NK-92 treated with Interleukin-12 subunit alpha and Interleukin-12 subunit beta, amount 100 ng/mL, for 24 hours (cell line): ENCODE measurements at places on chromosomes 3 and 15.

- DNase-seq, result no peak
Measured at GRCh38 chr3:57078344-57078634, 17.8 kb downstream of the SPATA12 start.

GRCh38 chr3:15384510-15385237 lies 42.7 kb downstream of the METTL6 start:
- DNase-seq, result no peak

DNA sequence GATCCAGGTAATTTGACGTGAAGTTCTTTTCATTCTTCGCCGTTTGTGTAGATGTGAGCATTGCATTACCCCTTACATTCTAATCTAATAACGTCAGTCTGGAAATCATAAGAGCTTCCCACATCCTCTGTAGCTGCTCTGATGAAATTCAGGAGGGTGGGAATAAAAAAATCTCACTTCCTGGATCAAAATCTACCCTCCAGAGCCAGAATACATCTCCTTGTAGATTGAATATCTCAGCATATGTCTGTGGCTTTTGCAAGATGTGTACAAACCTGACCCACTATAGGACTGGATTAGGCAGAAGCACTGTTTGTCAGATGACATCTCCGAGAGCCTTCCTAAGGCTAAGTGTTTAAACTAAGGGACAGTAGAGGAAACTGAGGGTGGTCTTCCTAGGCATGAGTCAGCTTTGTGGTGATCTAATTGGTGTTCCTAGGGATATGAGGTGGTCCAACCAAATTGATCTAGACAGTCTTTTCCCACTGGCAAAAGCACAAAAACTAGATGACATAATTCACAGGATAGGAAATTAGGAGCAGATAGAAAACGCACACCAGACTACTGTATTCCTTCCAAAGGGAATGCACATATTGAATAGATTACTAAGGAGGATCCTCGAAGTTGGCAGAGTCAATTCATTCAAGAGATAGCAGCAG lies 216.3 kb upstream of the LRTM1 start:
- DNase-seq, result no peak

DNA sequence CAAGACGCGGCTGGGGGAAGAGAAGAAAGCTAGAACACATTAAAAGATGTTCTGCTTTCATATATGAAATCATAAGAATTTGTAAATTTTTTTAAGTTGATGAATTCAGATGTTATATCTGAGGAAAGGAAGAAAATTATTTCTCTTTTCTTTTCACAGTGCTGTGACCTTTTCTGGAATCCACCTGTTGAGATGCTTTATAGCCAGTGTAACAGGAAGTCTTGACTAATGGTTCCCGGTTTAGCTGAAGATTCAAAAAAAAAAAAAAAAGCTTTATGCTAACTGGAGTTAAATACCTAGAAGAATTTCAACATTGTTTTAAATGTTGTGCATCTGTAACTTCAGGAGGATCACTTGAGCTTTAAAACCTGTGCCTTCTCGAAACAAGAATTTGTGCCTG lies 9.9 kb downstream of the GTPBP8 start:
- DNase-seq, result no peak

- no peak for DNase-seq
Measured at GRCh38 chr15:69508659-69509058, 56.0 kb downstream of the RPLP1 start.

DNA sequence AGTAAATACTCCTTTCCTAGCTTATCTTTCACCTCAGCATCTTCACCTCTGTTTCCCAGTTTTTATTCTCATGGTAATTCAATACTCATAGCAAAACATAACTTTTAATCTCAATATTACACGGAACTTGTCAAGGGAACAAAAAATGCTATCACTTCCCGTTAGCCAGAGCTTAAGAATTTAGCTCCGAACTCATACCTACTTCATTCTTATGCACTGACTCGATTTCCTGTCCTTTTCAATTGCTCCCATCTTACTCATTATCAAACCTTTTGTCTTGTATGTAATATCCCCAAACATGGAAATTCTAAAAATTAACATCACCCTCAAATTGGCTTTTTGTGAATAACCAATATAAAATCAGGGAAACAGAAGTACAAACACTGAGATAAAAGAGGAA lies 28.2 kb downstream of the MYEF2 start:
- DNase-seq, result no peak

- DNase-seq, result no peak
Measured at GRCh38 chr3:107669669-107670068, 146.9 kb downstream of the BBX start.

DNA sequence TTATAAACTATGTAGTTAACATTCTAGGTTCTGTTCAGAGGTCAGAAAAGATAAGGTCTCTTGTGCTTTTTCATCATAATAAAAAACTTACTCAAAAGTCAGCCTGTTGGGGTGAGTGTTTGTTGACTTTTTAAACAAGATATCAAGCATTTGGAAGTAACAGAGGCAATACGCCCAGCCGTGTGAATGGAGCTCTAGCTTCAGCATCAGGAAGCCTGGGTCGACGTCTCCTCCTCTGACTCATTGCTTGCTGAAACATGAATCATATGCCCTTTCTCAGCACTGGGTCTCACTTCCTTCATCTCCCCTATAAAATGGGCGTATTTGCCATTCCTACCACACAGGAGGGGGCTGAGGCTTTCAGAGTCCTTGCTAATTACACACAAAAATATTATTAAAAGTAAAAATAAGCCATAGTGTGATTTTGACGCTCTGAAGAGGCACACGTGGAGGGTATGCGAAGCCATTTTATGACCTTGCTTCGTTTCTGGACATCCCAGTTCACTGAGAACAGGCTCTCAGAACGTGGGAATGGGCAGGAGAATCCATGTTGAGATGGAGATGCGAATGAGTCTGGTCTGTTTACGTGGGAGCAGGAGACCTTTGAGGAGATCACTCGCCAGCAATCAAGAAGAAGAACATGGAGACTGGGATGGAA lies 220.8 kb upstream of the TPRG1 start:
- DNase-seq, result peak; percentile 20

DNA sequence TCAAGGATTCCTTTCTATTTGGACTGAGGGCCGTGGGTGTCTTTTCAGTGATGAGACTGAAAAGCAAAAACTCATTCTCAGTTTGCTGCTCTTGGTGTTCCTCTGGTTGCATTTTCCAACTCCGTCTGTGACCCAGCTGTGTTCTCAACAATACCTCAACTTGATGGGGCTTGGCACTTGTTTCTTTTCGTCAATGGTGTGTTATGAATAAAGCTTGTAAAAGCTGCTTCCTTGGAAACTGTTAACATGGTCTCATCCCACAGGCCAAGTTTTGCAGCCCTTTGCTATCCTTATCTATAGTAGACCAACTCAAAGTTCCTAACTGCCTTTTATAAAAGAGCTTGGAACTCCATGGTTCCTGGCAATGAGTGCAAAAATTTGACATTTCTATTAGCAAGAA lies 142.5 kb upstream of the UBE2E1 start:
- no peak for DNase-seq
